ENCODE measurements at places on chromosomes 6 and 20.

DNA sequence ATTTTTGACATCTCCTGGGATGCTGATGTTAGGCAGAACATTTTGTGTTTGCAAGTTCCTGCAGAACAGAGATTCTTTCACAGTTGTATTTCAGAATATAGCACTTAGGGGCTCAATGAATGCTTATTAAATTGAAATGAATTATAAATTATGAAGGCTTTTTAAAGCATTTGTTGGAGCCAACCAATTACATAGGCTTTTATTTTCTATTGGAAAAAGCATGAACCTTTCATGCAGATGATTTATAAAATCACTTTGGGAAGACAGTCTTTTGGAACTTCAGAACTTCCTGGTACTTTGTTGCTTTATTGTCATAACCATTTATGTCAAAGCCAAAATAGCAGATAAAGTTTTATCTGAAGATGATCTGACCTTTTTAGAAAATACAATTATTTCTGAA is 69.2 kb upstream of the HINT3 start:
- no peak for DNase-seq

DNA sequence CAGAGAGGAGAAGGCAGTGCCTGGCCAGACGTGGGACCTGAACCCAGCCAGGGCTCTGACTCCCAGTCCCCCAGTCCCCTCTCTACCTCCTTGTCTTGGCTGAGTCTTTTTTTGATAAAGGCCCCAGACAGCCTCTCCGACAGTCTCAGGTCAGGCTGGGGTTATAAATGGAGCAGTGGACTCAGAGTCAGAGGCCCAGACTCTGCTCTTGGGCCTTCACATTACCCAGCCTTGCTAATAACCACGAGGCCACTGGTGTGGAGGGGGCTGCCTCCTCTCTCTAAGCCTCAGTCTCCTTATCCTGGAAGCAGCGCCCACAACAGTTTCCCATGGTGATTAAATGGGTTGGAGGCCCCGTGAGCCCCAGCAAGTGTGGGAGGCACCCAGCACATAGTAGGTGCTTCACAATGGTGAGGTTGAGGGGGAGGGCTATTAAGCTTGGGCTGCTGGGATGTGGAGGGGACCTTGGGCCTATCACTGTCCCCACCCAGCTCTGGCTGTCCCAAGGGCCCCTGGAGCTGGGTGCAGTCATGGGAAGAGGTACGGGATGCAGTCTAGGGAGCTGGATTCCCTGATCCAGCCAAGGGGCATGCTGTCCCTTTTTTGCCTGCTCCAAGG is 35.7 kb downstream of the TGM2 start:
- DNase-seq: no peak

DNA sequence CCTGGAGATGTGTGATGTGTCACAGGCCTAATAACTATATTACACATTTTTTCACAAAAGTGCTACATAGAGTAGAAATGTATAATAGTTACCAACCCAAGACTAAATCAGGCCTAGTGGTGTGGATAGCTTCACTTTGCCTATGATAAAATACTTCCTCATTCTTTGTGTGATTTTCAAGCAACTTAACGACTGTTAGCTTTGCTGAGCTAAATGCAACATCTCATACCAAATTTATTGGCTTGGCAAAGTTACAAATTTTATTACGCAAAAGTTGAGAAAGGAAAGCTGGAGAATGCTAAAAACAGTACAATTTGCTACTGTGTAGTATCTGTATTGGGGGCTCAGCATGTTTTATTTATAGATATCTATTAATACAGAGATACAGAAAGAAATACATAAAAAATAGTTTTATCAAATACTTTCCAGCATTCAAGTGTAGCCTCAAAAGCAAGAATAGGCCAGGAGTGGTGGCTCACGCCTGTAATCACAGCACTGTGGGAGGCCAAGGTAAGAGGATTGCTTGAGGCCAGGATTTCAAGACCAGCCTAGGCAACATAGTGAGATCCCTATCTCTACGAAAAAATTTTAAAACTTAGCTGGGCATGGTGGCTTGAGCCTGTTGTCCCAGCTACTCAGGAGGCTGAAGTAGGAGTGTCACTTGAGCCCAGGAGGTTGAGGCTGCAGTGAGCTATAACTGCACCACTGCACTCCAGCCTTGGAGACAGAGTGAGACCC is 3.6 kb upstream of the EDN1 start:
- DNase-seq: no peak

DNA sequence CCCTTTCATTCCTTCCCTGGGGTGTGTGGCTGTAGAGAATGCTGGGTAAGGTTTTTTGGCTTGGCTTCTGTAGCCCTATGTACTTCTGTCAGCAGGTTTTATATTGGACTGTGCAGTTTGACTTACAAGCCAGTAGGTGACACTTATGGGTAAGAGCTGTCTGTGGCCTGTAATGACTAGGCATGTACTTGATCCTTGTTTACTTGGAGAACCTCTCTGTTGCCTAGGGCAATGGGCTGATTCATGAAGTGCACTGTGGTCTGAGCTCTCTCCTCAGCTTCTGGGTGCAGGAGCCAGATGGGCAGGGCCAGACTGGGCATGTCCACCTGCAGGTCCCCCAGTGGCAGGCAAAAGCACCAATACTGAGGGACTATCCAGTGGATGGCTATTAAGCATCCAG is 544.6 kb downstream of the ADGRB3 start:
- DNase-seq: no peak

GRCh38 chr6:111872401-111873177 is 663 bp downstream of the FYN start:
- DNase-seq: no peak

- DNase-seq: no peak
Observed at GRCh38 chr6:7910298-7910653, 312 bp downstream of the TXNDC5 start.

DNA sequence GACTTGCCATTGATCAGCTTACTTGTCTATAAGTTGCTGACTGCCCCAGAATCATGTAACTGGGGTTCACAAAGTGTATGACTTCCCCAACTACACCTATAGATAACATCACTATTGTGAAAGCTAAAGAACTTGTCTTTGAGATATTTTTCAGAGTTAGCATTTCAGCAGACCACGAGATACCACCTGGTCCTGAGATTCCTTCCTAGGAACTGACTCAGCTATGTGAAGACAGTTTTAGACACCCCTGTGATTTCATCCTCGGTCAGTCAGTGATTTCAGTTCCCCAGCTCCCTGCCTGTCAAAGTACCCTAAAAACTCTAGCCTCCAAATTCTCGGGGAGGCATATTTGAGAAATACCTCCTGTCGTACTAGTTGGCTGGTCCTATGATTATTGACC is 62.4 kb downstream of the TXNDC5 start:
- no peak for DNase-seq

DNA sequence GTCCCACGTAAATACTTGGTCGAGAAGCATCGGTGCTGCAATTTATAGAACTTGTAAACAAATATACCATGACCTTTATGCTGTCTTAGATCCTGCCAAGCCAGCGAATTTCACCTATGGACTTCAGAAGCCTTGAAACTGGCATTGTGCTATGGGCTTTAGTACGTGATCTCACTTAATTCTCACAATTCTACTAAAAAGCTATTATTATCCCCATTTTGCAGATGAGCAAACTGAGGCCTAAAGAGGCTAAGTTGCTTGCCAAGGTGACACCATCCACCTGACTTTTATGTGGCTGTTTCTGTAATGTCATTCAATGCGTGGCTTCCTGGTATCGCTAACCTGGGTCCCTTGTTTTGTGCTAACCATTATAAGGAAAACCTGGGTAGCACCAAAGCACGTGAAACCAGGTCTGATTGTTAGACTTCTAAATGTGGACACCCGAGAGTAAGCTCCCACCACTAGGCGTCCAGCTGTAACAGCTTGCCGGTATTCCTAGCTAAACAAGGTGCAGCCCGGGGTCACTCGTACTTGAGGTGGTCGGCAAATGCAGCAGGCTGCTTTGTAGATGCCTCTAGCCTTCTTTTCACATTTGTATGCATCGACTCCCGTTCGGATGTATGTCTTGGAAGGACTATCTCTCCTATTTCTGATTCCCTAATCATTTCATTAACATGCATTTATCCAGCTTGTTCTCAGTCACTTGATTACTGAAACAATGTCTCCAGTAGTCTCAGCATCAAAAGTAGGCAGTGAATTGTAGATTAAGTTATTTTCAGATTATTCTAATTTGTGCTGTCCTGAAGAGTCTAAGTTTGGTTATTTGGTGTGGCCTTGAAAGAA is 1.1 kb downstream of the SYNJ2 start:
- no peak for DNase-seq

Measured in NCI-H187 (cell line).